C1 segment of cervical spinal cord (tissue), 14 donors: ENCODE measurements at places on chromosomes 7 and 10.

DNA sequence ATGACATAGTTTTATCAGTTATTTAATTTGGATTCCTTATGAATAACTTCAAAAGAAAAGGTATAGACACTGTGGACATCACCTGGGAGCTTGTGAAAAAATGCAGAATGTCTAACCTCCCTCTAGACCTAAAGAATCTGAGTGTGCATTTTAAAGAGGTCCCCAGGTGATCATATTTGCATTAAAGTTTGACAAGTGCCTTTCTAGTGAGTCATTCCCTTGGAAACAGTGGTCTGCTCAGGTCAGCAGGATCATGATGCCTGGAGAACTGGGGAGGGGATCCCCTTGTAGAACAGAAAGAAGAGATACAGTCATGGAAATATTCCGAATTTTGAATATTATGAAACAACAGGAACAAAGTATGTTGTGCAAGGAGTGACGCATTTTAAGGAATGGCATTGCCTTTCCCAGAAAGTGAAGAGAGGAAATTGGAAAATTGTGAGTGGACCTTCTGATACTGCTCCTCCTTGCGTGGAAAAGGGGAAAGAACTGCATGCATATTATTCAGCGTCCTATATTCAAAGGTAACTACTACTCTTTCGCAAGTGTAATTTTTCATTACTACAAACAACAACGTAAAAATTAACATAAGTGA, 4.6 kb downstream of the STEAP2 start:
- no peak for DNase-seq

DNA sequence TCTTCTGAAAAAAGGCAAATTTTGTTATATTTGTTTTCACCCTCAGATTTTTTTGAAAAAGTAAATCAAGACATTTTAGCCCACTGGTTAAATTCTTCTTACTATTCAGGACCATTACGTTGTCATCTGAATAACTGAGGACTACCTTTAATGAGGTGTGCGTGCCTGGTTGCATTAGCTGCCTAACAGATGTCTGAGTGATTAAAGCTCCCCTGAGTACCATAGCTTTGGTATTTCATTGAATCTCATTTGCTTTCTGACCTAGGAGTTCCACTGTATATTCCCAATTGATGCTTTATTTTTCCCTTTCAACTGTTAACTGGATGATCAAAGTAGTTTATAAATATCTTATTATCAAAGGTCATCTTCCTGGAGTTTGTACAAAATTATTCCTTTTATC, 410.0 kb upstream of the SEMA3D start:
- no peak for DNase-seq

DNA sequence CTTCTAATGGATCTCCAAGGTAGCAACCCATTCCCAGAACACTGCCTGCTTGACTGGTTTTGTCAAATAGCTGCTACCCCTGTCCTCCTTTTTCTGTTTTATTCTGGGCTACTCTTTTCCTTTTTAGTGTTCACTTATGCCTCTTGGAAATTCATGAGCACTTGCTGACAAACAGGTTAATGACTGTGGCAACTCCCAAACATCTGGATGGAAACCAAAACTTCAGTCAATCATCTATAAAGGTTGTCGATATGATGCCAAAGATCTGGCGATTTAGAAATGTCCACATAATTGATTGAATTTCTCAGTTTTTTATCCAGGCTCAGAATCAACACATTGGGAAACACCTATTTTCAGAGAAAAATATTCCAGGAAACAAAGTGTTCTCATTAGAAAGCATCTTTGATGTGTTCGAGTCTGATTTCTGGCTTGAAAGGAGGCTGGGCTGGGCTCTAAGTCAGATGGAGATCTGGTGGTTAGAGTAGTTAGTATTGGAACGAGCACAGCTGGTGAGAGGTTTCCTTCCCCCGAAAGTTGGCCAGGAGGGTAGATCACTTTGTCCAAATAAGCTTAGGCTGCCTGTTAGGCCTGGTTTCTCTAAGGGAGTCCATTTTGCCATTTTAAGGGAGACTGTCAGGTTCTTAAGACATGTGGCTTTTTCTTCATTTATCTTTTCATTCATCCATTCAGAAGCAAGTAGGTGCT, 17.8 kb downstream of the PAX2 start:
- no peak for DNase-seq

DNA sequence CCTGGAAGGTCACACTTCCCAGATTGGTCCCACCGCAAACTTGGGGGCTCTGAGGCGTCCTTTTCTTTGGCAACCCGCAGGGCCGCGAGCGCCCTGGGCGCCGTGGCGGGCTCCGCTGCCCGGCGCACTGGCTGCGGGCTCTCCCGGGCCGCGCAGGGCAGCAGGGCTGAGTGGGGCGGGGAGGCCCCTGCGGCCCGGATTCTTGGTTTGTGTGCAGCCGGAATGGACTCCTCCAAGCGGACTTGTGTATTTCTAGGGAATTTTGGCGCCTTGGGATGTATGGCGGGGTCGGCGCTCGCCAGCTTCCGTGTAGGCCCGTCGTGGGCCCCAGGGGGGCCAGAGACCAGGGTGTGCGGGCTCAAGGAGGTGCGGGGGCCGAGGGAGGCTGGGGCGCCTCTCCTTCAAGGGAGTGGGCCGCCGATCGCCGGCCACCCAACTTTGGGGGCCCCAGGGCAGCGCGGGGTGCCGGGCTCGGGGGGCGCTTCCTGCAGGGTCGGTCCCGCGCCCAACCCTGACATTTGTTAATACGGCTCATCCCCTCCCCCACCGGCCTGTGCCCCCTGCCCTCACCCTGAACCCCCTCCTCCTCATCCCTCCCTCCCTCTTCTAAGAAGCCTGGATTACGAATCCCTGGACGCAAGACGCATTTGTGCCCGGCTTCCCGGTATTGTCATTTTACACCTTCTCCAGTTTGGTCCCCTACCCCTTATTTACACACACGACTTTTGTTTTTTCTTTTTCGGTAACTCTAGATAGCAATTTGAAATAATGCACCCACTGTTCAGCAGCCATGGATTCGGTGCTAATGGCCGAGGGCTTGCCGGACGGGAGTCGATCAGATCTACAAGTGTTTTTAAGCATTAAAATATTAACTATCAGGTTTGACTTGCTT, 2.5 kb downstream of the TCF7L2 start:
- DNase-seq = no peak

GRCh38 chr10:117646718-117647117, 104.2 kb downstream of the EMX2 start:
- no peak for DNase-seq

DNA sequence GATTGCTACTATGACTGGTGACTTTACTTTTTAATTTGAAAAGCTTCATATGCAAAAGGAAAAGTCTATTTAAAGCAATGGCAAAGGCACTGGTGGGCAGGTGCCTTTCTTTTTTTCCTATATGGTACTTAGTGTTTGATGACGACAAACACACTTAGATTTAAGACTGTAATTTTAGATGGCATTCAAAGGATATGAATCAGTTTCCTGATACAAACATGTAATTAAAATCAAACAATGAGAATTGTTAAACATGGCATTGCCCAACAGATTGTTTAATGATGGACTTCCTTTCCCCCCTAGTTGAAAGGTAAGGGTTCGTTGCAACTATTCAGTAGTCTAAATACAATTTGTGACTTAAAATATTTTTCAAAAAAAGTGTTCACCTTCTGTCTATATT, 106.5 kb upstream of the SEMA3C start:
- no peak for DNase-seq

- DNase-seq = no peak
These were observed 9.8 kb upstream of the GRB10 start for GRCh38 chr7:50792342-50793119.

DNA sequence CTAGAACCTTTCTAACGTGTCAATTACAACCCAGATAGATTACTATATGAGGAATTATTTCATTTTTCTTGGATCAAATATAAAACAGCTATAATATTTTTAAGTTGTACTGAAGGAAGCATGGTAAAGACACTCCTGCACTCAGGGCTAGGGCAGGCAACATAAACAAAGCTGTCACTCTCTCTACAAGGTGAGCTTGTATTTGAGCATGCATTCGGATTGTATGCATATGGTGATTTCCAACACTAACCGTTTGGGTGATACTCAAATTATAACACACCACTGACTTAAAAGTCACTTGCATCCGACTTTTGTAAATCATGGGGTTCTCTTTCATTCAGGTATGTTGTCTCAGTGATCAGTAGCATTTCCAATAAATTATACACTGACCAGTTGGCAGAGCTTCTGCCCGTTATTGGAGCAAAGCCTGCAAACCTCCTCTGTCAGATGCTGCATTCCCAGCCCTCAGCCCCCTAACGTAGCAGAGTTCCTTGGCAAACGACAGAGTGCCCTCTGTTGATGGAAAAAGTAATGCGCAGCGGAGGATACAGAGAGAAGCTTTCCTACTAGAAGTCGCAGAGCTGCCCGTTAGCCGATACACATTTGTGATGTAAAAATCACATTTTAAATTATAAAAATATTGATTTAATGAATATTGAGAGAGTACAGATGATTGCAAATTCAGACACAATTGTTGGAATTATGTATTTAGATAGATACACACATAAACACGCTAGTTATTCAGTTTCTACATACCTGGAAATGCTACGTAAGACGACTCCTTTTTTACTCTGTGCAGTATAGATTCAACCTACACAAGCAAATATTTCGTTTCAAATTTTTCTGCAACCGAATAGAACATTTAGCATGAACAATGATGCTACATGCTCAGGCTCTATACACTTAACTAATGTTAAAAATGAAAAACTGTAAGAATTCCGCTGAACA, 173.9 kb upstream of the SP4 start:
- DNase-seq = no peak
